ENCODE measurements at places on chromosomes 3 and 15. TPM values are rescaled to one million over a fixed set of nuclear protein-coding genes. Genes with fewer than 3 reads are reported as not detected.
A peak's percentile ranks its signal among the peaks of the same experiment; 100 is the strongest.

GRCh38 chr3:141465221-141465620 is 21.6 kb upstream of the RASA2 start:
- peaks cover 3% of the 10 kb centered on the region for H3K36me3 ChIP-seq
- no peak overlapping the region for H3K27ac ChIP-seq
- DNase-seq, result no peak
- H3K4me3 ChIP-seq, result no peak overlapping the region
- no peaks in the 10 kb centered on the region for H3K27me3 ChIP-seq
- H3K4me1 ChIP-seq, result peaks cover 4% of the 10 kb centered on the region

DNA sequence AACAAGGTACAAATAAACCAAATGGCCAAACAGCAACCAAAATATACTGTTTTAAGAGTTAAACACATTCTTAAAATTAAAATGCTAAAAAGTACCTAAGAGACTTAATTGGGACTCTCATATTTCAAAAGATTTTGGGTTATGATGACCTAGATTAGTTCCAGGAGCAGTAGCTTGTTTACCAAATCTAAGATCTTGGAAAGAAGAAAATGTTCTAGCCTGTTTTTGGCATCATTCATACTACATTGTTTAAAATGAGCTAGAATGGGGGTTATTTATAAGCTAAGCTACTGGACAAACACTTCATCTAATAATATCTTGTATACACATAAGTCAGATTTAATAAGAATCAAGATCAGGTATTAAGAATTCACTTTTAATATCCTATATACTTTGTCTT is 22.8 kb downstream of the ATOSA start:
- no peaks in the 10 kb centered on the region for H3K27me3 ChIP-seq
- DNase-seq, result no peak
- peaks cover 7% of the 10 kb centered on the region for H3K4me1 ChIP-seq
- no peak overlapping the region for H3K4me3 ChIP-seq

- peaks cover 2% of the 10 kb centered on the region for H3K4me1 ChIP-seq
- H3K27me3 ChIP-seq, result no peaks in the 10 kb centered on the region
These were observed 41.3 kb downstream of the NMNAT3 start for GRCh38 chr3:139636511-139636910.

DNA sequence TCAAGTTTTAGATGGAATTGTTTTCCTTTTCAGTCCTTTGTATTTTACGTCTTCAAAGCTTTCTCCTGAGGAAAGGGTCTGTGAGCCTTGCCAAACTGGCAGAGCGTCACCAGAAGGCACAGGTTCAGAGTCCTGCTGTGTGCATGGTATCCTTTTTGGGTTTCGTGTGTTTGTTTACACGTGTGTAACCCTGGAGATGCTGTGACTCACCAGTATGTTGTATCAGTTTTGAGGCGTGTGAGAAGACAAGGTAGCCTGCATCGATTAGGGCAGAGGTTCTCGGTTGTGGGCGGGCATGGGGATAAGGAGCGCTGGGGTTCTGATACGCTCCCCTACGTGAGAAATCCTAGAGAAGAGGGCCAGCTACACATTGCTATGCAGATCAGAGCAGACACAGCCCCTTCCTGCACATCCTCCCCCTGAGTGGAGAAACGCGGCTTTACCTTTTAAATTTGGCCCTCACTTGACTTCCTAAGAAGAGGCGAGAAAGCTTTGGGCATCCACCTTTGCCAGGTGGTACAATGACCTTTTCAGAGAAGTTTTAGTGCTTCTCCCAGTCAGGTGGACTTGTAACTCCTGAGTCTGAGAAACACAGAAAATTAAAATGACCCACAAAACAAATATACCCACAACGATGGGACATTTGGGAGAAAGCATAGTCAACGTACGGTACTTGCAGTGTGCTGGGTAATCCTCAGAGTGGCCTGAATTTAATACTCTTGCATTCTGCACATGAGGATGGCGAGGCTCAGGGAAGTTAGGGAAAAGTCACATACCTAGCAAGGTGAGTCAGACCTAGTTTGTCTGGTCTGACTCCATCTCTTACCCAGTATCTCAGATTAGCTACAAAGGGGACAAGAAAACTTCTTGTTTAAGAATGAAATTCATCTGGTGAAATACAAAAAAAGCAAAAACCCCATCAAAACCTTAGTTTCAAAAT is 38.1 kb downstream of the TRAK1 start:
- no peak overlapping the region for H3K4me3 ChIP-seq
- DNase-seq, result no peak
- peak overlapping the region; percentile 70 for H3K27ac ChIP-seq
- no peaks in the 10 kb centered on the region for H3K27me3 ChIP-seq
- H3K4me1 ChIP-seq, result peaks cover 21% of the 10 kb centered on the region
- peaks cover 6% of the 10 kb centered on the region for H3K36me3 ChIP-seq

DNA sequence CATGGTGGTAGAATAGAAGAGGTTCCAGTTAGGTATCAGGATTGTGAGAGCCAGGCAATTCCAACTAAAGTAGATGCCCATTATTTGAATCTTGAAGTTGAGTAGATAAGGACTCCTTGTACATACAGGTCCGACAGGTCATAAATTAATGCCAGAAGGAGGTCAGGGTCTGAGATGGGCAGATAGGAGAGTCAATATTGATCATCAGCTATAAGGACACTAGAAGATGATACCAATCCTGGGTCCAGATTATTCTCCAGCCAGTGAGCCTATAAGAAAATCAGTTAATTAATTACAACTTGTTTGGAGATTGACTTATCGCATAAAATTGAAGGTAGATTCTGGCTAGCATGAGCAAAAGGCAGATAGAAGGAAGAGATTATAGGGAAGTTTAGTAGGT is 378.4 kb upstream of the NAALADL2 start:
- H3K27ac ChIP-seq, result no peak overlapping the region
- H3K4me3 ChIP-seq, result no peak overlapping the region
- H3K4me1 ChIP-seq, result no peaks in the 10 kb centered on the region
- DNase-seq, result no peak

DNA sequence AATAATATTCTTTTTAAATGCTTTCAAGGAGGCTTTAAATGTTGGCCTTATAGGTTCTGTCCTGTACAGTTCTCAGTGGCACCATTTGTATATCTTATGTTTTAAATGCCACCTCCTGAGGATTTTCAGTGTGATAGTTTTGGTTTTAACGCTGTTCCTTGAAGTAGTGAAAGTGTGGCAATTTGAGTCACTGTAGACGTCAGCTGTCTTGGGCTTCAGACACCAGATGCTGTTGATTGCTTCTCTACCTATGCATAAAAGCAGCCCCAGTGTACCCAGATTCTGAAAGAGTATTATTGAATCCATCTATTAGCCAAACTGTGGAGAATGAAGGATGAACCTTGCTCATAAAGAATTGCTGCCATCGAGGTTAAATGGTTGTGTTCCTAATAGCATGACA is 316.8 kb upstream of the GBE1 start:
- H3K4me1 ChIP-seq, result peaks cover 11% of the 10 kb centered on the region
- H3K27ac ChIP-seq, result no peak overlapping the region
- no peak overlapping the region for H3K4me3 ChIP-seq
- H3K36me3 ChIP-seq, result no peaks in the 10 kb centered on the region
- no peak for DNase-seq

DNA sequence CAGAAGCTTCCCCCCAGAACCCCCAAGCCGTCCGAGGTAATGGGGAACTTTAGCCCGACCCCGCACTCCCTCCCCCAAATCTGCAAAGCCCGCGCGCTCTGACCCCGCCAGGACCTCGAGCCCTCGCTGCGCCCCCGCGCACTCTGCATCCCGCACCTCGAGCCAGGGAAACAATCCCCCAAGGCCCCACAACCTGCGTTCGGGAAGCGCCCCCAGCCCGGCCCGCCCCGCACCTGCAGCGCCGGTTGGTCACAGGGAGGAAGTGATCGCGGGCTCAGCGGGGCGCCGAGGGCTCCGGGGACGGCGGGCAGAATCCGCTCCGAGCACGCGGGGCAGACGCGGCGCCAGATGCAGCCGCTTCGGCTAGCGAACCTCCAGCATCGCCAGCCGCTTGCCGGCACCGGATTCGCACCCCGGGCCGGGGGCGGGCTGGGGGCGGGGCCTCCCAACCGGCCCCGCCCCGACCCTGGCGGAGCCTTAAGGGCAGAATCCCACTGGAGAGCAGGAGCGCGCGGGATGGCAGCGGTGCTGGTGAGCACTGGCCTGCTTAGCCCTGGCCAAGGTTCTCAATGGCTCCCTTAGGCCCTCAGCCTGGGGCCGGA is at the start of gene CAMKV:
Gene CAMKV (minus strand): TSS at position 382 of the 602 bp plus-strand sequence. CDS start 7,518 bp downstream, outside the sequence.
- H3K4me3 ChIP-seq, result peak within 1 kb of the TSS; percentile 31
- H3K27ac ChIP-seq, result no peak within 1 kb of the TSS
- H3K4me1 ChIP-seq, result peaks cover 4% of the 10 kb centered on the region
- no peaks in the 10 kb centered on the region for H3K36me3 ChIP-seq

GRCh38 chr3:12303534-12303933 is 14.7 kb downstream of the PPARG start:
- peaks cover 12% of the 10 kb centered on the region for H3K4me1 ChIP-seq
- H3K36me3 ChIP-seq, result peaks cover 7% of the 10 kb centered on the region
- no peaks in the 10 kb centered on the region for H3K27me3 ChIP-seq
- DNase-seq, result no peak
- H3K27ac ChIP-seq, result no peak overlapping the region

- H3K36me3 ChIP-seq, result no peaks in the 10 kb centered on the region
- H3K4me3 ChIP-seq, result peak overlapping the region; percentile 79
- H3K27ac ChIP-seq, result no peak overlapping the region
- H3K27me3 ChIP-seq, result peaks cover 29% of the 10 kb centered on the region
- no peak for DNase-seq
These were observed 895 bp upstream of the ARHGAP31 start for GRCh38 chr3:119293105-119293870.

- peaks cover 28% of the 10 kb centered on the region for H3K36me3 ChIP-seq
- H3K4me1 ChIP-seq, result no peaks in the 10 kb centered on the region
- no peak overlapping the region for H3K27ac ChIP-seq
- no peak for DNase-seq
- H3K27me3 ChIP-seq, result no peaks in the 10 kb centered on the region
These were observed 14.2 kb downstream of the KIF7 start for GRCh38 chr15:89641053-89641452.

DNA sequence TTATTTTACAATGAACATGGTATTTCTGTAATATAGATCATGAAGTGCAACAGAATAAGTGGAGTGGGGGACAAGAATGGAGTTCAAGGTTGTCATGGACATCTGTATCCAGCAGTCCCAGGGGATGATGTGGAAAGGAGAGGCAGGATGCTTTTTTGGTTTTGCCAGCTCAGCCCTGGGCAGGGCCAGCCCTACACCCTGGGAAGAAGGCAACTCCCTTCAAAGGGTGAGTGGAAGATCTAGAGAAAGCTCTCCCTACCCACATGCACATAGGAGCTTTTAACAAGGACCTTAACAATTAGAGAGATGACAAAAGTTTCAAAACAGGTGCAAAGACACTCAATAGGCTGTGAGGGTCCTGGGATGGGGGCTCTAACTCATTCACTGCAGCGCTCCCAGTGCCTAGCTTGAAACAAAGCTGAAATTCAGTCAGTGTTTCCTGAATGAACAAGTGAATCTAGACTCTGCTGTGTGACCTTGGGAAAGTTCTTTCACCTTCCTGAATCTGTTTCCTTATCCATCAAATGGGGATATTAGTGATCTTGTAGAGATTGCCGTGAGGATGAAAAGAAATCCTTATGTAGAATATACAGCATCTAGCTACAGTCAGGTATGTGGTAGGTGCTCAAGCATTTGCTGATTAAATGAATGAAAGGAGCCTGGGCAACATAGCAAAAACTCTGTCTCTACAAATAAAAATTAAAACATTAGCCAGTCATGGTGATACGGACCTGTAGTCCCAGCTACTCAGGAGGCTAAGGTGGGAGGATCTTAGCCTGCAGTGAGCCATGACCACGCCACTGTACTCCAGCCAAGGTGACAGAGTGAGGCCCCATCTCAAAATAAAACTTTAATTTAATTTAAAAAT is 14.3 kb downstream of the BHLHE40 start:
- no peaks in the 10 kb centered on the region for H3K4me1 ChIP-seq
- H3K36me3 ChIP-seq, result no peaks in the 10 kb centered on the region
- DNase-seq, result no peak
- H3K27me3 ChIP-seq, result peaks cover 37% of the 10 kb centered on the region

GRCh38 chr3:46737329-46737731 is 19.7 kb upstream of the PRSS50 start:
- H3K4me3 ChIP-seq, result no peak overlapping the region
- H3K27ac ChIP-seq, result no peak overlapping the region
- H3K36me3 ChIP-seq, result no peaks in the 10 kb centered on the region
- H3K27me3 ChIP-seq, result no peaks in the 10 kb centered on the region

- H3K4me3 ChIP-seq, result no peak overlapping the region
- no peak overlapping the region for H3K27ac ChIP-seq
- peaks cover 10% of the 10 kb centered on the region for H3K4me1 ChIP-seq
- DNase-seq, result no peak
These were observed 257.7 kb upstream of the NR2F2 start for GRCh38 chr15:96072821-96073220.

GRCh38 chr3:156682501-156682900 is 8.1 kb downstream of the TIPARP start:
- H3K27ac ChIP-seq, result no peak overlapping the region
- no peak for DNase-seq
- H3K36me3 ChIP-seq, result peaks cover 21% of the 10 kb centered on the region
- no peak overlapping the region for H3K4me3 ChIP-seq
- H3K4me1 ChIP-seq, result peaks cover 56% of the 10 kb centered on the region
- no peaks in the 10 kb centered on the region for H3K27me3 ChIP-seq

GRCh38 chr3:51968170-51968775 is 1.0 kb upstream of the PCBP4 start:
- H3K4me3 ChIP-seq, result peak overlapping the region; percentile 89
- no peaks in the 10 kb centered on the region for H3K27me3 ChIP-seq

GRCh38 chr15:56667517-56667916 is 65.8 kb downstream of the ZNF280D start:
- H3K27me3 ChIP-seq, result no peaks in the 10 kb centered on the region
- no peaks in the 10 kb centered on the region for H3K4me1 ChIP-seq
- H3K4me3 ChIP-seq, result no peak overlapping the region
- no peak for DNase-seq
- peaks cover 6% of the 10 kb centered on the region for H3K36me3 ChIP-seq
- H3K27ac ChIP-seq, result no peak overlapping the region

GRCh38 chr15:67054676-67055075 is 10.7 kb upstream of the SMAD3 start:
- no peak overlapping the region for H3K4me3 ChIP-seq
- H3K27ac ChIP-seq, result no peak overlapping the region
- no peak for DNase-seq
- H3K36me3 ChIP-seq, result no peaks in the 10 kb centered on the region
- no peaks in the 10 kb centered on the region for H3K27me3 ChIP-seq

DNA sequence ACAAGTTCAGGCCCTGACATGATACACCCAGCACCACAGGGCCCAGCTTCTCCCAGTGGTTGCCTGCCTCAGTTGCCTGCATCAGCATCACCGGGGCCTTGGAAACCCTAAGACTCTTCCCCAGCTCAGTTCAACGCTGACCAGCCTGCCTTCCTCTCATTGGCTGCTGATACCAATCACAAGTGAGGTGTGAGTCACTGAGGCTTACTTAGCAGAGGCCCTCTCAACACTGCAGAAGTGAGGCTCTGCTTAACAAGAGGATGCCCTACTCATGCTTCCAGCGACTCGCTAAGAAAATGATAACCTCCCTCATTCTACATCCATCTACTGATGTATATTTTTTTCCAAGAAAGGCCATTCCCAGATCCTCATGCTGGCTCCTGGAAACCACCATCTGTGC is 151.9 kb downstream of the ADAMTS17 start:
- no peaks in the 10 kb centered on the region for H3K4me1 ChIP-seq
- H3K27ac ChIP-seq, result no peak overlapping the region
- peaks cover 18% of the 10 kb centered on the region for H3K27me3 ChIP-seq
- no peak overlapping the region for H3K4me3 ChIP-seq
- no peak for DNase-seq
- no peaks in the 10 kb centered on the region for H3K36me3 ChIP-seq

DNASE1L3 gene
- not detected for total RNA-seq

LSMEM2 gene
- total RNA-seq, result not detected

FOXL2NB gene
- not detected for total RNA-seq

TMCO5A gene
- total RNA-seq, result not detected

NUDT16 gene
- 25.1 TPM for total RNA-seq

ECE2 gene
- total RNA-seq, result not detected

CA12 gene
- total RNA-seq, result 0.58 TPM
